ENCODE measurements at places on chromosomes 5 and 9. TPM values are rescaled to one million over a fixed set of nuclear protein-coding genes. Genes with fewer than 3 reads are reported as not detected.

Gene SPOCK1
- total RNA-seq, result 27.8 TPM

Gene TPPP
- total RNA-seq, result not detected

Gene DAB2IP
- total RNA-seq, result 9.3 TPM

Gene DEPDC1B
- total RNA-seq, result 10.0 TPM

Gene FGF1
- total RNA-seq, result not detected

Gene PTCD2
- 22.0 TPM for total RNA-seq

Gene ITGA2
- 14.7 TPM for total RNA-seq

Gene SPATA31C1
- total RNA-seq, result not detected

Gene C1QTNF3
- total RNA-seq, result 0.64 TPM

Gene ELAVL2
- not detected for total RNA-seq

Gene CATSPER3
- not detected for total RNA-seq

Gene FBN2
- 95.8 TPM for total RNA-seq

Gene GAPVD1
- 24.0 TPM for total RNA-seq

Gene TMEM174
- not detected for total RNA-seq

Gene ATG10
- 5.4 TPM for total RNA-seq

Gene MARCOL
- not detected for total RNA-seq

Gene QSOX2
- total RNA-seq, result 10.6 TPM

Gene SMARCA2
- 31.8 TPM for total RNA-seq

Gene SEMA5A
- total RNA-seq, result 21.3 TPM

Gene TSSK1B
- total RNA-seq, result 0.26 TPM

Gene ANGPTL2
- total RNA-seq, result 10.1 TPM

Gene MZB1
- total RNA-seq, result not detected

Gene C9
- not detected for total RNA-seq

Gene CCL21
- not detected for total RNA-seq

Gene KCNMB1
- not detected for total RNA-seq

Gene BTNL8
- total RNA-seq, result not detected

Gene GFI1B
- total RNA-seq, result not detected

Gene SLC6A7
- not detected for total RNA-seq

Gene SLC22A5
- total RNA-seq, result 4.1 TPM

Gene ORM2
- total RNA-seq, result not detected

Gene EPB41L4B
- total RNA-seq, result 1.7 TPM

Gene FOXD4L3
- not detected for total RNA-seq

Gene HTR4
- total RNA-seq, result not detected

Gene IER5L
- 54.2 TPM for total RNA-seq

Gene SLC2A8
- 16.0 TPM for total RNA-seq

Gene CARTPT
- total RNA-seq, result not detected

Gene FOXI1
- total RNA-seq, result not detected

Gene FAM193B
- total RNA-seq, result 77.8 TPM

Gene CER1
- total RNA-seq, result not detected

Gene HAVCR2
- 0.88 TPM for total RNA-seq

Gene SAPCD2
- 5.0 TPM for total RNA-seq

Gene NUTM2G
- total RNA-seq, result not detected

Gene NCBP1
- total RNA-seq, result 20.8 TPM

Gene PDLIM4
- total RNA-seq, result 141 TPM

Gene SGCD
- 7.0 TPM for total RNA-seq

Gene HCN1
- total RNA-seq, result not detected

Gene PCDHA1
- total RNA-seq, result not detected

Gene CDH9
- 0.13 TPM for total RNA-seq

Gene TMEM215
- total RNA-seq, result not detected

Gene GABRB2
- 0.65 TPM for total RNA-seq

Gene SHOC1
- total RNA-seq, result not detected

Gene MEIKIN
- total RNA-seq, result not detected

Gene ZNF366
- under 0.01 TPM for total RNA-seq

Gene FGF10
- 40.6 TPM for total RNA-seq

Gene VAV2
- 15.8 TPM for total RNA-seq

Measured in epithelial cell of alveolus of lung (primary cell).